Activated CD4-positive, alpha-beta T cell treated with anti-CD3 and anti-CD28 coated beads for 1 hour (primary cell): ENCODE measurements at places on chromosomes 16 and 17.
A peak's percentile ranks its signal among the peaks of the same experiment; 100 is the strongest.

GRCh38 chr17:27413792-27414191 is 42.5 kb upstream of the KSR1 start:
- DNase-seq, result no peak

DNA sequence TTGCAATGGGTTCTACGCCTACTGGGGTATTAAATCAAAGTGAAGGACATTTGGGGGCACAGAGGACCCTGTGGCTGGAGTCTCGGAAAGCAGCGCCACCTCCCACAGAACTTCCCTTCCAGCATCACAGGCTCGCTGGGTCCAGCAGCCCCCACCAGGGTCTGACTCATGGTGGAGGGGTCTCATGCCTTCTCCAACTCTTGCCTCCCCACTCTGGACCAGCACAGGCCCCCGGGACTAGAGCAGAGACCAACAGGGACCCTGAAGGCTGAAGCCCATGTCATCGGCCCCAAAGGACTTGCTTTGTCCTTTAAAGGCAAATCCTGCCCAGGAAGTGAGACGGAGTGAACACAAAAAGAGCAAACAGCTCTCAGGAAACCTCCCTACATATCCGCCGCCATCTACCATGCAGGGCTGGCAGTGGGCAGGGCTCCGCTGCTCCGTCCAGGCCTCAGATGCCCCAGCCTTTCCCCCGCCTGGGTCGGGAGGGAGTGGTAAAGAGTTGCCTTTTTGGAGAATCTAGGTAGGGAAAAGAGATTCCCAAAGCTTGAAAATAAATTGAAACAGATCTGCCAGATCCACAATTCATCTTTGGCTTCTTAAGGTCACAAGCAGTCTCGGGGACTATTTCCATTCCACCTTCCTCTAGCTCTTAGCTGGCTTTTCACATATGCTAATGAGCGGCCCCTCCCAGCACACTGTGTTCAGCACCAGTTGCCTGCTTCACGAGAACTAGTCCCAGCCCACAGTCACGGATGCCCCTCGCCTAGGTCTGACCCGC is 2.1 kb upstream of the GPRC5C start:
- no peak for DNase-seq

DNA sequence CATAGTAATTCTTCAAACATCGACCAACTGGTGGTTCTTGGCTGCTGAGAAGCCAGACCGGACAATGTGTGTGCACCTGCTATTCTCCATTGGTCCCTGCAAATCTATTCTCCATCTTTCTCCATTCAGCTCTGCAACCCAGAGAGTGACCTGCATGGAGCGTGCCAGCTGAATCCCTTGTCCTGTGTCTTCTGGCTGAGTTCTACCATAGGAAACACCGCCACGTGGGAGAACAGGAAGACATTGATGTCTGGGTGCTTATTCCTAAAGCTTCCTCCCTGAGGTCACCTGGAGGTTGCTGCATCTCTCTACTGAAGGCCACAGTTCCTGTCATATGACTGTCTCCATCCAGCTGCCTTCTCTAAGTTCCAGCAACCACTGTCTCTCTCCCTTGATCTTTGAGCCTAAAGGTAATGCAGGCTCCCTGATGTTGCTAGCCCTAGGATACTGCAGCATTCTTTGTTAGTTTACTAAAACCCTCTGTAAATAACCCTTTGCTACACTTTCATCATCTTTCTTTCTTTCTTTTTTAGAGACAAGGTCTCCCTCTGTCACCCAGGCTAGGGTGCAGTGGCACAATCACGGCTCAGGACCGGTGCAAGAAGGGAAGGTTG is 10.6 kb upstream of the SMG1 start:
- DNase-seq, result no peak

DNA sequence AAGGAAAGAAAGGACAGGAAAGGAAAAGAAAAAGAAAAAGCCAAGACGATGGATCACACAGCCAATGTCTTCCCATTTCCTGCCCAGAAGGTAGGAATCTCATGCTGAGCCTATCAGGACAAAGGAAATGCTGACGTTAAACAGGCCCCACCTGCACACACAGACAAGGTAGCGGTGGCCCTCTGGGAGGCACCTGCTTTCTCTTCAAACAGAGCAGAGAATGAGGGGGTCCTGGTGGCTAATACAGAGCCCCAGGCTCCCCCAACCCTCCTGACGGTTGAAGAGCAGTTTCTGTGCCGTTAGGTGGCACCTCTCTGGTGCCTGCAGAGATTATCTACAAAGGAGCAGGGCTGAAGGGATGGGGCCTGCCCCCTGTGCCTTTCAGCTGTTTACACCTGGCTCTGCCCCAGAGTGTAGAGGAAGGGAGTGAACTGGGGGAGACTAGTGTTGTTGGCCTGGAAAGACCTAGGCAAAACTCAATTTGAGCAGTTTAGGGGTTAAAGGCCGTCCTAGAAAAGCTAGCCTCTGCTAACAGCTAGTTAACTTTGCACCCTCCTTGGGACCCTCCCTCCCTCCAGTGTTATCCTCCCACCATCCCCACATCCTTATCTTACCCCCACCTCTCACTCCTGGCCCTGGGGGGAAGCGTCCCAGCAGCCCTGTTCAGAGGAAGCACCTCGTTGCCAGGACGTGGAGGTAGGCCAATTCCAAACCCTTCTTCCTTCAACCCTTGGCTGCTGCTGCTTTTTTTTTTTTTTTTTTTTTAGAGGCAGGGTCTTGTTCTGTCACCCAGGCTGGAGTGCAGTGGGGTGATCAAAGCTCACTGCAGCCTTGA is 56.3 kb downstream of the ARHGAP27 start:
- DNase-seq, result no peak

- DNase-seq, result peak; percentile 79
These were observed 1.2 kb upstream of the METTL26 start for GRCh38 chr16:637081-638018.

DNA sequence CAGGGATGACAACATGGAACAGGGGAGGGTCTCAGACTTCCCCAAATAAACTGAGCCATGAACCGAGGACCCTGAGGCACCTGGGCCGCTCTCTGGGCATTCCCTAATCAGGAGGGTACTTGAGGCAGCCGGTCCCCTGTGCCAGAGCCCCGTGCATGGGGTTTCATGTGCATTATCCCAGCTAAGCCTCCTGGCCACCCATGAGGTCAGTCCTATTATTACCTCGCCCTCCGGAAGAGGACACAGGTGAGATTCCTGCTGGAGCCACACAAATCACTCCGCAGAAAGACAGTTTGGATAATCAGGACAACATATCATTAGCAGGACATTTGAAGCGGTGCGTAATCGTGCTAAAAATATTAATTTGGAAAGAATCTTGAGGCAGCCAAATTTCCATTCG is 274.0 kb downstream of the PARN start:
- DNase-seq, result no peak

DNA sequence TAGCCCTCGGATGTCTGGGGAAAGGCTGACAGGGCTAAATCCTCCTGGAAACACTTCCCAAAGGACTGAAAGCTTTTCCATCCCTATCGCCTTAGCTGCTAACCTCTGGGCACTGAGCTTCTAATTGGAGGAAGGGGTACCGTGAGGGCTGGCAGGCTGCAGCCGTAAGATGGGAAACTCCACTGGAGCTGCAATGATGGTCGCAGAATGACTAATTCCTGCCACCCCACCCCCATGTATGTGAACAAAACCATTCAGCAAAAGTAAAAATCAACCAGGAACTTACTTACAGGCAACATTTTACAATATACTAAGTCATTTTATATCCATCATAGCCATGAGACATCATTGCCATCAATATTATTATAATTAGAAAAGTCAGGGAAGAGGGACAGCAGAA is 133.3 kb downstream of the ABCC12 start:
- no peak for DNase-seq

DNA sequence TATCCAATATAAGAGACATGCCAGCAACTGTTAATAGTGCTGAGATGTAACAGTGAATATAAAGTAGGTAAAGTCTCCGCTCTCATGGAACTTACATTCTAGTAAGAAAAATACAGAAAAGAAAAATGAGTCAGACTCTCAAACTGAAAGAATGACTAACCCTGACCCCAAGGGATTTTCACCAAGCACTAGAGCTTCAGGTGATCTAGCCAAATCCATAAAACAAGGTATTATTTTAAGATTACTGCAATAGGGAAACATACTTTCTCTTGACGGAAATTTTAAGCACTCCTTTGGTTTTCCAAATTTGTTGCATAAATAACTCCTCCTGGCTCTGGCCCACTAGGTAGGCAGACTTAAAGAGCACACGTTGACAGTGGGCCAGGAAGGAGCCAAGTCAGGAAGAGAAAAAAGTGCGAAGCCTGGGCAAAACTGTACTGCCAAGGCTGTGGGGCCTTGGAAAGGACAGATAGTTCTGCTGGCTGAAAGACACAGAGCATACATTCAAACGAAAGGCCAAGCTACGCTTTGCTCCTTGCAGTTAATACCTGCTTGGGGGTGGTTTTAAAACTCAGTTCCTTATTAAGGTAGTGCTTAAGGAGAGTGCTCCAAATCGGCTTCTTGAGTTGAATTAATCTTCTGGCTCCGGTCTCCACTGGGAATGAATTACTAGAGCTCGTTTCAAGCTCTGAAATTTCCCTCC is 1.4 kb downstream of the GOT2 start:
- no peak for DNase-seq

- no peak for DNase-seq
These were observed 63.4 kb downstream of the SMURF2 start for GRCh38 chr17:64598672-64599071.

GRCh38 chr17:48160177-48161081 is 52.9 kb downstream of the SNX11 start:
- DNase-seq, result no peak

GRCh38 chr16:58440131-58440530 is 47.9 kb downstream of the GINS3 start:
- no peak for DNase-seq

DNA sequence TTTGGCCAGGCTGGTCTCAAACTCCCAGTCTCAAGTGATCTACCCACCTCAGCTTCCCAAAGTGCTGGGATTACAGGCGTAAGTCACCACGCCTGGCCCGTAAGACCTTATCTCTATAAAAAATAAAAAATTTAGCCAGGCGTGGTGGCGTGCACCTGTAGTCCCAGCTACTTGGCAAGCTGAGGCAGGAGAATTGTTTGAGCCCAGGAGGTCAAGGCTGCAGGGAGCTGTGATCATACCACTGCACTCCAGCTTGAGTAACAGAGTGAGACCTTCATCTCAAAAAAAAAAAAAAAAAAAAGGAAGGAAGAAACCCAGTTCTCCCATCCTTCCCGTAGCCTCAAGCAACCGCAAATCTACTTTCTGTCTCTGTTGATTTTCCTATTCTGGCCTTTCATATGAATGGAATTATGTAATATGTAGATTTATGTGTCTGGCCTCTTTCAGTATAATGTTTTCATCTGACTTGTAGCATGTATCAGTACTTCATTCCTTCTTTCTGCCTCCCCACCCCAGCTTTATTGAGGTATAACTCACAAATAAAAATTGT is 11.2 kb downstream of the CASC3 start:
- DNase-seq, result no peak

- DNase-seq, result no peak
These were observed 653 bp downstream of the SRRM2 start for GRCh38 chr16:2752850-2753732.

DNA sequence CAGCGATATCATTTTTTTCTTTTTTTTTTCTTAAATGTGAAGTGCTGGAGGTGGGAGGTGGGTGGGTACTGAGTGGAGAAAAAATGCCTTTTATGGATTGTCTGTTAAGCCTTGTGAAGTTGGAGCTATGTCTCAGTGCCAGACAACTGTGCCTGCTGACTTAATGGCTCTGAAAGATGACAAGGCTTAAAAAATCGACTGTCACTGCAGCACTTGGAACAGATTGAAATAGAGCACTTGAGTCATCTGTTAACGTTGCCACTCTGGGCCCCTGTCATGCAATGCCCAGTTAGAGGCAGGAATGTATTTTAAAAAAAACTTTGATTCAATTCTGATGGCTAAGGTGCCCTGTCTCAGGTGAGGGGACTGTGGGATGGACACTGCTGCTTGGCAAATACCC is 108.2 kb upstream of the HS3ST2 start:
- no peak for DNase-seq

GRCh38 chr16:29784901-29785500 is 5.5 kb upstream of the KIF22 start:
- peak; percentile 61 for DNase-seq

DNA sequence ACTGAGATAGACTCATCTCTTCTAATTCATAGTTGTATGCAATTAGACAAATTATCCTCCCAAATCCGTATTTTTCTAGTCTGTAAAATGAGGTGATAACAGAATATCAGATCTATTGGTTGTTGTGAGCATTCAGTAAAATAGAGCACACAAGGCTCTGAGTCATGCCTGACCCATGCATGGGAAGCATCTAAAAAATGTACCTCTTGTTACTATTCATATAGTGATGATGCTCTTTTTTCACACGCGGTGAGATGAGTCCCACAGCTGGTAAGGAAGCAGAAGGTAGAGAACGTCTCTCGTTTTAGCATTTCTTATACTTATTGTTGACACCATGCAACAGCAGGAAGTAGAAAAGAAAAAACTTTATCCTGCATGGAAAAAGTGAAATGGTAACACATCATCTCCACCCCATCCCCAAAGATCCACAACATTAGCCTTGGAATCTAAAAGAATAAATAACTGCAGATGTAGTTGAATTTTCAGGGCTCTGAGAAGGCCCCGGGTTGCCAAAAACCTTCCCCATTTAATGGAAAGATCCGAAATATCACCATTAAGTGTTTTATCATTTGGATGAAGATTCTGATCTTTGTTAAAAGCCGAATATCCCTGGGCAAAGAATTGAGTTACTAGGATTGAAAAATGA is 215.6 kb downstream of the TMEM114 start:
- no peak for DNase-seq

GRCh38 chr17:44781551-44782325 is 22.9 kb downstream of the ADAM11 start:
- DNase-seq, result no peak

GRCh38 chr17:38322156-38322779 is 21.5 kb downstream of the GPR179 start:
- peak; percentile 60 for DNase-seq

- DNase-seq, result no peak
These were observed 195.5 kb downstream of the RAB11FIP4 start for GRCh38 chr17:31586946-31587345.

GRCh38 chr17:19000531-19001325 is 3.8 kb downstream of the FAM83G start:
- no peak for DNase-seq

DNA sequence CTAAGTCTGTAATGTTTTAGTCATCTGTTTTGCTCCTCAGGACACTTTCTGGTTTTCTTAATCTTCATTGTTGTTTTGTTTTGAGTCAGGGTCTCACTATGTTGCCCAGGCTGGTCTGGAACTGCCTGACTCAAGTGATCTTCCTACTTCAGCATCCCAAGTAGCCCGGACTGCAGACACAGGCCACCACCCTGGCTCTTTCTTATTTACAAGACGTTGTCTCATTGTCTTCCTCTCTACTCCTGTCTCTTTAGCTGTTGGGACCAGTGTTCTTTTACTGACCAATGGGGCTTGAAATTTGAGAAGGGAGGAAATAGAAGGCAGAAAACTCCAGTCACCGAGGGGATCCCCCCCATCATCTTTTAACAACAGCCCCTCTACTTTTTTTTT is 1.2 kb downstream of the SCPEP1 start:
- no peak for DNase-seq

DNA sequence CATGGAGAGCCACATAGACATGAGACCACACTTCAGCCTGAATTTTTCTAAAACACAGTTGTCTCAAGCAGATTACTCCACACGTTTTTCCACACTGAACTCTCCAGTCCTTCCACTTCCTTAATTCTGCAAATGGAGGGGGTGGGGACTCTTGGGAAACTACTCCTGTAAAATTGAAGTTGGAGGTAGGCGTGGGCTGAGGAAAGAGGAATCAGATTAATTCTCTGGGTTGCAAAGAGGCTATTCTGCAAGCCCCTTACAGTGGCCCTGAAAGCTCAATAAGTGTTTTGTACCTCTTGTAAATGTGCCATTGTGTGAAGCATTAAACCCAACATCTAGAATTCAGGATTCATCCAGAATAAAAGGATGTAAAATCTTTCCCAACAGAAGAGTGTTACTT is 9.6 kb downstream of the MARVELD3 start:
- DNase-seq, result no peak
